Dermis blood vessel endothelial cell (primary cell): ENCODE measurements at places on chromosomes 16 and 17.

DNA sequence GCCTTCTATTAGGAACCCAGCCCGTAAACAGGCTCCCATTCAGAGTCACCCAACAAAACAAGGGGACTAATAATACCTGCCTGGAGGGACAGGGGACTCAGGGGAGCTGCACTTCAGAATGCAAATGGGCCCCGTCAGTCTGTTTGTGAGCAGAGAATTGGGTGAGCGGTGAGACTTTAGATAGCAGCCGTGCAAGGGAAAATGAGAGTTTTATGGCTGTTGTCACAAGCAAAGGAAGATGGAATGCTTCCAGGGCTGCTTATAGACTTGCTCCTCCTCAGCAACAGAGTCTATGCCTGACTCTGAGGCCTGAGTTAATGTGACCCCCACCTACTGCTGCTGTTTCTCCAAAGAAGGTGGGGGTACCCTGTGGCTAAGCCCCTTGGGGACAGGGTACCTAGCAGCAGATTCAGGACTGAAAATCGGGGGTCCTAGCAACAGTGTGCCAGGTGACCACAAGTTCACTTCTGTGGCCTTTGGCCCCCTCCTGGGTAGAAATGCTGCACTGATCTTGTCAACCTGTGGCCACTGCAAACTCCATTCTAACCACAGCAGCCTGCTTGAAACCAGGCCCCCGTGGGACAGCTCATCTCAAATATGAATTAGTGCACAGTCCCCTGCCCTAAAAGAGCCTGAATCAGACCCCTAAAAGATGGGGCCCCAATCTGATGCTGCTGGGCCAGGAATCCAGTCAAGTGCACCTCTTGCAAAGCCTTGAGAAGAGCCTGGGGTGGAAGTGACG, 126.4 kb downstream of the C16orf78 start:
- no peak for DNase-seq

DNA sequence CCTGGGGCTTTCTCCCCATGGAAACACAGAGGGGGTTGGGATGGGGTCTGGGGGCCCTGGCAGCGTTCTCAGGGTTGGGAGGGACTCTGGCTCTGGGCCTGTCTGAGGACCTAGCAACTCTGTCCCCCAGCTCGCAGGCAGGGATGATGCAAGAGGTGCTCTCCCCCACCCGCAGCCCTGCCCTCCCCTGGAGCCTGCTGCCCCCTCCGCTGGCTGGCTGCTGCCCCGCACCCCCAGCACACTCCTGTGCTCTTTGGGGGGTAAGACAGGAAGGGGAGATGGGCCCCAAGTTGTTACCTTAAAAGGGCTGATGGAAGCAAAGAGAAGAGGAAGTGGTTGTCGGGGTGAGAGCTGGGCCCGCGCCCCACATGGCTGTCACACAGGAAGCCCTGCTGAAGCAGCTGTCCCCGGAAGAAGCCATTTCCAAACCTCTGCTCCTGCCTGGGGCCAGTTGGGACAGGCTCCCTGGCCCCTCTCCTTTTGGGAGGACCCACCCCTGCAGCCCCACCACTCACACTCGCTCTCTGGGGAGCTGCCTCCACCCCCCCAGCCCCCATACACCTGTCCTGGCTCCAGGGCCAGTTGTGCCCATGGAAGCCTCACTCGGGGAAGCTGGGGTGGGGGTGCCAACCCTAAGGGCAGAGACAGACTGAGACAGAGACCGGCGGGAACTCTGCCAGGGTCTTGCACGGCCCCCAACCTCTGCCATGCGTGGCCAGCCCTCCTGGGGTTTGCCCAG, 2.5 kb downstream of the CORO1A start:
- DNase-seq: no peak

DNA sequence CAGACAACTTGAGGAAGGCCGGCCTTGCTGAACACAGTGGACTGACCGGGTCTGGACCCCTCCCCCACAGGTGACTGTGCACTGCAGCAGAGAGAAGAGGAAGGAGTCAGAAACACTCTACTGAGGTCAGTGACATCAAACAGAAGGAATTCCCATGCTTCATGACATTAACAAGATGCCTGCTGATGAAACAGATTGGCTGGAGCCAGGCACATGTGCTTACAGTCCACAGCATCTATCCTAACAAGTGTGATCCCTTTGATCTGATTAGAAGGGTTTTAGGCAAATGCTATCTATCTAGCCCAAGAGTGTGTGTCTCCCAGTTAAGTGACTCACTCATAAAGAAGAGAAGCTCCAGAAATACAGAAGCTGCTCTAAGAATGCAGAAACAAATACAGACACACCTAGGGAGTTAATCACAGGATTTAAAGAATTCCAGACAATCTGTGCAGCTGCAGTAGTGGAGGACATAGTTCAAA, 90.2 kb downstream of the SYCE1L start:
- peak; percentile 49 for DNase-seq

DNA sequence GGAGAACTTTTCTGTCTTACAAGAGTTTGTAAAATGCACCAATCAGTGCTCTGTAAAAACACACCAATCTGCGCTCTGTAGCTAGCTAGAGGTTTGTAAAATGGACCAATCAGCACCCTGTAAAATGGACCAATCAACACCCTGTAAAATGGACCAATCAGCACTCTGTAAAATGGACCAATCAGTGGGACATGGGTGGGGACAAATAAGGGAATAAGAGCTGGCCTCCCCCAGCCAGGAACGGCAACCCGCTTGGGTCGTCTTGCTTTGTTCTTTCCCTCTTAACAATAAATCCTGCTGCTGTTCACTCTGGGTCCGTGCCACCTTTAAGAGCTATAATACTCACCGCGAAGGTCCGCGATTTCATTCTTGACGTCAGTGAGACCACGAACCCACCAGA, 18.5 kb upstream of the KCNG4 start:
- DNase-seq: no peak

DNA sequence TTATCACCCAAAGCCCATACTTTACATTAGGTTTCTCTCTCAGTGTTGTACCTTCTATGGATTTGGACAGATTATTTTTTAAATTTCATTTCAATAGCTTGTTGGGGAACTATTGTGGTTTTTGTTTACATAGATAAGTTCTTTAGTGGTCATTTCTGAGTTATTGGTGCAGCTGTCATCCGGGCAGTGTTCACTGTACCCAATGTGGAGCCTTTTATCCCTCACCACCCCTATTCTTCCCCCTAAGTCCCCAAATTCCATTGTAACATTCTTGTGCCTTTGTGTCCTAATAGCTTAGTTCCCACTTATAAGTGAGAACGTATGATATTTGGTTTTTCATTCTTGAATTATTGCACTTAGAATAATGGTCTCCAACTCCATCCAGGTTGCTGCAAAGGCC, 57.5 kb downstream of the SLFN11 start:
- DNase-seq: no peak
